Kidney tubule cell (primary cell): ENCODE measurements at places on chromosomes 4 and X.
A peak's percentile ranks its signal among the peaks of the same experiment; 100 is the strongest.

GRCh38 chrX:34879346-34879745, 63.2 kb upstream of the FAM47B start:
- no peak for DNase-seq

GRCh38 chr4:80006935-80007744, 65.9 kb downstream of the ANTXR2 start:
- DNase-seq: no peak

DNA sequence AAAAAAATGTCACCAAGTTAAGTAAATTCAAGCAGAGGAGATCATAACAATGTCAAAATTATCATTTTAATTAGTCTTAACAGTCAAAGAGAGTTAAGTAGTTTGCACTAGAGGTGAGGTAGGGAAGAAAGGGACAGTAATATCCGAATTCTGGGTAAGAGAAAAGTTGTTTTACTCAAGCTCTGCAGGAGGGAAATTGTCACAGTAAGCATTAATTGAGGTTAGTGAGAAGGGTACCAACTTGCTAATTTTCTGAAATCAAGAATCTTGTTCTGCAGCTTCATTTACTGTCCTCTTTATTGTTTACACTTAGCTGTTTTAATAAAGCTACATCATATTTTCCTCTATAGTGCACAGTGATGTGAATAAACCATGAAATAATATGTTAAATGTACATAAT, 11.0 kb downstream of the DGKK start:
- DNase-seq: no peak

DNA sequence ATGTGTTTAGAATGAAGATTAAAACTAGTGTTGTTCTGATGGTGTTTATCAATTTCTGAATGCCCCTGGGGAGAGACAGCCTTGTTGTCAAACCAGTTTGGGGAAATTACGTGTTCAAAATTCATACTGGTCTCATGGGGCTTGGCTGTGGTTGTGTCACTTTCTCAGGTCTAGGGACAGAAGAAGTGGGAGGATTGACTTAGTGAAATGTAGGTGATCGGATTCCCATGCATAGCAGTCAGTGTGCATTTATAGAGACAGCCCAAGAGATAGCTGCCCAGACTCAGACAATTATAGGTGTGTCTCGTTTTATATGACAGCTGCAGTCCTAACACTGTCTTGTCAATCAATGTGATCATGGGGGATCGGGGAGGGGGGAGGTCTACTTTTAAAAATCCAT, 94.4 kb upstream of the CLCN4 start:
- no peak for DNase-seq

DNA sequence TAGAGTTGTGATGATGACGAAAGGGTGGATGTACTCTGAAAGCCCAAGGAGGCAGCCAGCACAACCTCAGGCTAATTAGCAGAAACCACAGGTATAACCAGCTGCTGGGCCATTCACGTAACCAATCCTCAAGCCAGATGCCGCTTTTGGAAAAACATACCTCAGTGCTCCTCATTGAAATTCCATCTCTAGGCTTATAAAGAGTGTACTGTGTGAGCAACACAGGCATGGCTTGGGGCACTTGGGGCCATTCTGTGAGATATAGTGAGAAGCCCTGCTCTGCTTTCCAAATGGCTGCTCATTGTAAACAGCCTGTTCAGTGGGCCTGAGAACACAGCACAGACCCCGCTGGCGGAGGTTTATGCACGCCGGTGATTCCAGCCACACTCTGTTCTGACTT, 182.1 kb upstream of the HHIP start:
- DNase-seq: no peak

DNA sequence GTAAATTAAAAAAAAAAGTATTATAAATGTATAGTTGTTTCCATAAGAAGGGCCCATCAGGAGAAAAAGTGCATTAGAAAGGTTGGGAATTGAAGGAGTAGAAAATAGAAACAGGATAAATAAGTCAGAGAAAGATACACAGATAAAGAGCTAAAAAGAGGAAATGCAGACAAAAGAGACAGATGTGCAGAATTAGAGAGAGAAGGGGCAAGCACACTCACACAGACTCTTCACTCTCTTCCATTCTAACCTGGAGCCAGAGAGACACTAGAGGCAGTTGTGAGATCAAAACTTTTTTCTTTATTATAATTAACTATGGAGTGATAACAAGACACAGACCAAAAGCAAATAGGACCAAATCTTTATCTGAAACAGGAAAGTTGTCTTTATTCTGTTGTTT, 134.1 kb downstream of the CEP135 start:
- DNase-seq: no peak

- DNase-seq: peak; percentile 84
These were observed 74.2 kb downstream of the LIMCH1 start for GRCh38 chr4:41611881-41612871.

DNA sequence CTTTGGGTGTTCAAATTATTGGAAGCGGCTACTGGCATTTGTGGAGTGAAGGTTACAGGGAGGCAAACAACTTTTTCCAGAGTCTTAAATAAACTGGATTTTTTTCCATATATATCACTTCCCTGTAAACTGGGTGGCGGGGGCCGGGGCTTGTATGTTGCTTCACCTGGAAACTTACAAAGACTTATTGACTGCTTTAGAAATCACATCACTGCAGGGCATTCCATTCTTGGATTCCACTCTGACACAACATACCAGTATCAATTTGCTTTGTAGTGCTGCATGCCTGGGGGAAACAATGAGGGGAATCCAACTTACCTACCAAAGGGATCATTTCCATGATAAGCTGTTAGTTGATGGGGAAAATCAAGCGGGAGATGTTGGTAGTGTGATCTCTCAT, 21.7 kb upstream of the FAM156A start:
- no peak for DNase-seq

DNA sequence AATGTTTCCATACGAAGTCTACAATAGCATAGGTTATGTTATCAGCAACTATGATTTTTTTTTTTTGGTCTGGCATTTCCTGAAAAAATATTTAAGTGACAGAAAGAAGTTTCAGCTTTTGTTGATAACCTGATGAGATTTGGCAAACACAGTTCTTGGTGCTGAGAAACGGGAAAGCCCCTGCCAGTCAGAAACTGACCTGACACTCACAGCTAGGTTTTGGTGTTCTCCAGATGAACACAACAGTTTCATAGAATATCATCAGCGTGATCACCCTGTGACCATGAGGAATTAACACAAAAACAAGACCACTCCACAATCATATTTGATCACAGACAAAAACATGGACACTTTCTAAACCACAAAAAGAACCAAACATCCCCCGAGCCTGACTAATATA, 152.5 kb upstream of the DCAF8L1 start:
- DNase-seq: no peak

- DNase-seq: no peak
These were observed 67.0 kb downstream of the TAPT1 start for GRCh38 chr4:16159286-16159685.

DNA sequence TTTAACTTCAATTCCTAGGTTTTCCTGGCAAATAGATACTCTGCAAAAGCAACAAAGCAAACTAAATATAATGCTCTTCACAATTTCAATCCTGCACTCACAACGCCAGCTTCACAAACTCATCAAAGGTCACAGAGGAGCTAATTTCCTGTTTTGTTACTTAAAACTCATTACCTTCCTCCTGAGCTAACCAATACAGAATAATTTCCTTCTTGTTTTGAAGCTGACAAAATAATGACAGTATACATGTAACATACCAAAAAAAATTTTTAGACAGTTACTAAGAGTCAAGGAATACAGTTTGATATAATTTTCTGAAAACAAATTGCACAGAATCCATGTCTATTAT, 17.9 kb downstream of the CNOT6L start:
- no peak for DNase-seq

DNA sequence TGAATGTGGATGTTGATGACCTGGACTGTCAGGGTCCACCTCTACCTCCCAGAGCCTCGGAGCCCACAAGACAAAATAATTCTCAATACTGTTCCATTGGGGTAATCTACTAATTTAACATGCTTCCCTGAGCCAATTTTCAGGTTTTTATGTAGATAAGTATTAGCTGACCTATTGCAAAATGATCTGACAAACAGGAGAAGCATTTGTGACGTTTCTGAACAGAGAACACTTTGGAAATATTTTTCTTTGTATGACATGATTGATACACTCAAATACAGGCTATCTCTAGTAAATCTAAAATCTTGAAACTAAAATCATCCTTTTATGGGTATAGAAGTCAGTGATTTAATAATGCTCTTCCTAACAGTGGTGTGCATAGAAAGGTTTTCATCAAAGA, 716.6 kb downstream of the KLHL13 start:
- no peak for DNase-seq

GRCh38 chr4:60033826-60034225, 1166.3 kb upstream of the ADGRL3 start:
- no peak for DNase-seq

DNA sequence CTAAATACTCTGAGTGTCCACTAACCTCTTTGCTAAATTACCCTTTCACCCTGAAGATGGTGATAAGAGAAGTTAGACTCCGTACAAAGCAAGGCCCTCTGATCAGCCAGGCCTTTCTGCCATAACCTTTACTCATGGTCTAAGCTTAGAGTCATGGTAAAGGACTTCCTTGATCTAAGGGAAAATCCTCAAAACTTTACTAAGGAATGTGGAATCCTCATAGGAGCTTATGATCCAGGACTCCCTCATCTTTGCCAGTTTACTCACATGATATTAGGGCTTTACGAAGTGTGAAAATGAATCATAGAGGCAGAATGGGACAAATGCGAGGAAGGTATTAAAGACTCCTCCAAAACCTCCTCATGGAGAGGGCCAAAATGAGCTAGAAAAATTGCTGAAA, 7.9 kb upstream of the FAM13A start:
- peak; percentile 92 for DNase-seq

GRCh38 chr4:24382381-24382780, 202.0 kb downstream of the DHX15 start:
- DNase-seq: peak; percentile 98

GRCh38 chr4:52856801-52857200, 5.3 kb upstream of the RASL11B start:
- no peak for DNase-seq

- DNase-seq: peak; percentile 76
These were observed 27.2 kb downstream of the TACC3 start for GRCh38 chr4:1748465-1748995.

DNA sequence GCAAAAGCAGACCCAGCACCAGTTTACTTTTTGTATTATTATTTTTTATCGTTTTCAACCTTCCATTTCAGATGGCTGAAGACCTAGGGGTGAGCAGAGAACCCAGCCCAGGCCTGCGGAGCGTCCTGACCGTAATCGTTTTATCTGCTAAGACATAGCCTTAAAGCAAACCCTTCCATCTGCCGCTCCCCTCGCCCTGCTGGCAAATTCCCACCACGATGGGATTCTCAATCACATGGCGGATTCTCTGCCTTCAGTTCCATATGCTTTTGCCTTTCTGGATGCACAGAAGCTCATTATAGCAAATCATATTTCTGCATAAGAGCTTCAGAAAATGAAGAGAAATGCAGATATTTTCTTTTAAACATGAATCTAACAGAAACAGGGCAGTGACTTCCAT, 18.6 kb upstream of the XG start:
- DNase-seq: no peak

GRCh38 chr4:145736241-145736831, 56.4 kb downstream of the C4orf51 start:
- DNase-seq: peak; percentile 37

GRCh38 chrX:120120223-120120622, 4.5 kb upstream of the RHOXF1 start:
- no peak for DNase-seq
